ENCODE measurements at places on chromosomes 11 and 22.

DNA sequence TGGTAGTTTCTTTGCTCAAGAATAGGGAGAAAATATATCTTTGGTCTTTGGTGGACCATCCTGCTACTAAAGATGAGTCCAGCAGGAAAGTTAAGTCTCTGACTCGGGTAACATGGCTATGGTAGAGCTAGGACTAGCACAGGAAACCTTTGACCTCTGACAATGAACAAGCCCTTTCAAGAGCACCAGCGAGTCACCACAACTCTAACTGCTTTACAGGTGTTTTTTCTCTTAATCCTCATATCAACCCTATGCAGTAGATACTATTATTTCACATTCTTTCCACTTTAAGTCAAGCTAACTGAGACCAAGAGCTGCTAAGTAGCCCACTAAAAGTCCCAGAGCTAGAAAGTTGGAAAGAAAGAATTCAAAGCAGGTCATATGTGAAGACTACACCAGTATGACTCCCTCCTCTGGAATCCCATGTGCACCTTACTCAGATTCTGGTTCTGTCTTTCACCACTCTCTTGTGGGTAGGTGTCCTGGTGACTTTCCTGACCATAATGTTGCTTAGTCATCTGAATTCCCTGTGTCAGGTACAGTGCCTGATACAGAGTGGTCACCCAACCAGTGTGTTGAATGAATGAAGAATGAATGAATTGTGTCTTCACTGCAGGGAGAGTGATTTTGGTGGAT is 53.8 kb upstream of the ME3 start:
- no peak for DNase-seq

DNA sequence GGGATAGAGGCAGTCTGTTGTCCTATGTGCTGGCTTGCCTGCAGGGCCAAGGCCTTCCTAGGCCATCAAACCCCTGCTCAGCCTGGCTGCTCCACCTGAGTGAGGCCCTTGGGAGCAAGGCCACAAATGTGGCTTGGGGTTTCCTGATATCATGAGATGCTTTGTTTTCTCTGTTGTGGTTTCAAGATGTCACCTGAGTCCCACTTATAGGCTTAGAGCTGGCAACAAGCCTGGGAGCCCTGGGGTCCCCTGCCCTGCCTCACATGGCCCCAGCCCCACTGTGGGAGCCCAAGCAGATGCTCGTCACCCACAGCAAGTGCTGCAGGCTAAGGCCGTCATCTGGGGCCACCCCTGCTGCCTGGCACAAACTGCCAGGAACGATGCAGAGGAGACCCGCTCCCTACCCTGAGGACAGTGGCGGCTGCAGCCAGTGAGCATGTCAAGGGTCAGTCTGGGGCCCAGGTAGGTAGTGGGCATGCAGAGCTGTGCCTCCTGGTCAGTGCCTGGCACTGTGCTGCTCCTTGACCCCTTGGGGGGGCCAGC is 75.4 kb upstream of the KCNQ1OT1 start:
- no peak for DNase-seq

DNA sequence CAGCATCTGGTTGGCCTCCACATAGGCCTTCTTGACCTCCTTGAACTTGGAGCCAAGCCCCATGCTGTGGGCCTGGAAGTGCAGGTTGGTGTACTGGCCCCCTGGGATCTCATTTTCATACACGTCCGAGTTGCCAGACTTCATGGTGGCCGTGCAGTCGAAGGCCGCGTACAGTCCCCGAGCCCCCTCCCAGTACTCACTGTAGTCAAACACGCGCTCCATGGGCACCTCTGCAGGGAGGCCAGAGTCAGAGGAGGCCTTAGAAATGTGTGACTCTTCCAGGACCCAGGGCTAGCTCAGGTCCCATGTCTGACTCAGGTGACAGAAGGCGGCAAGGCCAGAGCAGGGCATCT is 6.7 kb upstream of the LRFN4 start:
- DNase-seq = no peak

DNA sequence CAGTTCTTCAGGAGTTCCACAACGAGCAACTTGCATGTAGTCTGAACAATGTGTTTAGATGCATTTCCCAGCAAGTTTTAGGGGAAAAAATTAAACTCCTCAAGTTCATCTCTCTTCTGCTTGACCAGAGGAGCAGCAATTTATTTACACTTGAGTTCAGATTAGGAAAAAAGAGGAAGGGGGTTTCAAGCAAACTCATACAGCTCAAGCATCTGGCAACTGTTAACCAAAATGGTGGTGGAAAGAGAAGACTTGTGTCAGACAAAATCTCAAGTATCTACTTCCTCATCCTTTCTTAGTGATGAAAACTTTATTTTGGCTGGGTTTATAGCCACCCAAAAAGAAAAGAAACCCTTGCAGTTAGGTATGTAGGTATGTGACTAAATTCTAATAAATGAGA is 29.1 kb upstream of the PICALM start:
- no peak for DNase-seq

GRCh38 chr11:70242885-70243284 is 27.6 kb upstream of the PPFIA1 start:
- no peak for DNase-seq

- DNase-seq = no peak
These were observed 7.0 kb downstream of the TP53I11 start for GRCh38 chr11:44943696-44944095.

GRCh38 chr22:43546186-43546585 is 134.4 kb downstream of the MPPED1 start:
- DNase-seq = no peak

GRCh38 chr11:97454988-97455387 is 1065.2 kb downstream of the JRKL start:
- DNase-seq = no peak

DNA sequence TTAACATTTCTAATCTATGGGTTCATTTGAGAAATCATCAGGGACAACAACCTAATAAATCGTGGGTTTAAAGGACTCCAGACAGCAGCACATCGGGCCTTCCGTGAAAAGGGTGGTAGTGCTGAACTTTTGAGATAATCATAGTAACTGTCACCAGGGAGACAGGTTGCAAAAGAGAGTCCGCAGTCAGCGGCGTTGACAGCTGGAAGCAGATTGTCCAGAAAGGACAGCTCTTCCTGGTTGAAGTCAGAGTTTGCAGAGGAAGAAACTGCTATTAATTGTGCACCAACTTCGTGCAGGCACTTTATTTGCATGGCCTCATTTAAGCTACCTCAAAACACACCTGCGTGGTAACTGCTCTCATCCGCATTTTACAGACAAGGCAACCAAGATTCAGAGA is 20.5 kb upstream of the ISX start:
- DNase-seq = no peak

DNA sequence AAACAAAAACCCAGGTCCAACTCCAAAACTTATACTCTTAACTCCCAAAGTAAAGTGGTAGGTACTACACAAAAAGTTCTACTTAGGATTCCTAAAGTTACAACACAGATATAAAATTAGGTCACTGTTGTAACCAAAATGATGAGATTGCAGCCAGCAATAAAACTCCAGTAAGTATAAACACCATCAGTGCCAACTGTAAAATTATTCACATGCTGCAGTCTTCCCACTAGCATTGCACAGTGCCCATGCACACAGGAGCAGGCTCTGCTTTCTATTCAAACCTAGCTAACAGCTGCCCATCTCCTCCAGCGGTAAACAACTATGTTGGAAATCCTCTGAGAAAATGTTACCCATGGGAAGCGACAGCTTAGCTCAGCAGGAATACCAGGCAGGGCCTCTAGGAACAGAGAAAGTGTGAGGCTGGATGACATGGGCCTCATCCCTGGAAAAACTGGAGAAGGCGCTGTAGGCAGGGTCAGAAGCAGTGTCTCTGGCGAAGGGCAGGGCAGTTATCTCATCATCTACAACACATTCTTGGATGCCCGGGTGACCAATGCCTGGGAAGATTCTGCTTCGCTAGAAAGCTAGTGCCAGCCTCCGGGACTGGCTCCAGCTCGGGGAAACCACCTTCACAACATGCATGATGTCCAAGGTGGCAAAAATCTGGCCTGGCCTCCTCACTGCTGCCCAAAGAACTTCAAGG is 9.1 kb downstream of the CPT1A start:
- DNase-seq = no peak

DNA sequence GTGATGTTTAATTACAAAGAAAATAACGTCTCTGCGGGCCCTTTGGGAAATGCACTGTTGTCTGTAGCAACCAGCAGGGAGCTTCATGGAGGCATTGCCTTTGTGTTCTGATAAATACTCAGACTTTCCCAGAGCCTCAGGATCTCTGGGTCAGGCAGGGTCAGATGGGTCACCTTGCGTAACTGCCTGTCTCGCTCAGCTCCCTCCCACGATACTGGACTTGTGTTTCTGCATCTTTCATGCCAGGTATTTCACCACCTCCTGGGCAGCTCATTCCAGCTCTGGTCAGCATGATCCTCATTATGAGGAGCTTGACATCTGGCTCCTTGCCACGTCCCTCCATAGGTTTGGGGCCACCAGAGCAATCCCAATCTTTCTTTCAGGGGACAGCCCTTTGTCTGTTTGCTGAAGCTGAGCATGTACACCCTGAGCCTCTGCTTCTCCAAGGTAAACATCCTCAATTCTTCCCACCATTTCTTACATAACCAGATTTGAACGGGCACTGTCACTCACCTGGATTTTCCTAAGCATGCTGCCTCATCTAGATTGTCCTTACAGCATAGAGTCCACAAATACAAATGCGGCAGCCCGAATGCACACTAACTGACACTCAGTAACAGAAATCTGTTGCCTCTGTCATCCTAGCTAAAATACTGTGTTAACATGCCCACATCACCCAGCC is 162.3 kb downstream of the LARGE1 start:
- no peak for DNase-seq

- DNase-seq = no peak
These were observed 4.1 kb upstream of the PTDSS2 start for GRCh38 chr11:445765-446588.

- DNase-seq = no peak
These were observed 1421.9 kb downstream of the BRD1 start for GRCh38 chr22:48405741-48406140.

DNA sequence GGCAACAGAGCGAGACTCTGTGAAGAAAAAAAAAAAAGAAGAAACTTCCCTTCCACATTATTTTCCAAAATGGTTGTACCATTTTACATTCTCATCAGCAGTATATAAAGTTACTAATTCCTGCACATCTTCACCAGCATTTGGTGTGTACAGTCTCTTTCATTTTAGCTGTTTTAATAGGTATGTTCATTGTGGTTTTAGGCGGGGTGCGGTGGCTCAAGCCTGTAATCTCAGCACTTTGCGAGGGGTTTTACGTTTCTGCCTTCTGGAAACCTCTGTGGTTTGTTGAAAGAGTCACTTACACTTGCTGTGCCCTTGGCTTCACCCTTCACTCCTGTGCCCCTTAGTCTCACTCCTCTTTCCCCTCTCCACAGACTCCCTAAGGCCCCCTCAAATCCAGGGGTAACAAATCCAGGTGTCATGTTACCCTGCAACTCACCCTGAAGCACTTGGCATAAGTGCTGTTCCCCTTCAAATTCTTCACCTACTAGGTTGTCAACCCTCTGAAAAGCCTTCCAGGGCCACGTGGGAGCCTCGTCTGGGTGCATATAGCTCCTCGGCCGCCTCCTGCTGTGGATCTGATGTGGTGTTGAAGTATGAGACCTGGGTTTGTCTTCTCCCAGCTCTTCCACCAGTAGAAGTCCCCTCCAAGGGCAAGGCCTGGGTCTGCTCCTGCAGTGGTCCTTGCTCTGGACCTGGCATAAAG is 20.8 kb downstream of the TOB2 start:
- peak; percentile 61 for DNase-seq
